ENCODE measurements at places on chromosomes 2 and 18.

- DNase-seq, result no peak
These were observed 124.1 kb downstream of the KLHL29 start for GRCh38 chr2:23509103-23509502.

GRCh38 chr2:174630107-174630506, 32.5 kb upstream of the WIPF1 start:
- no peak for DNase-seq

DNA sequence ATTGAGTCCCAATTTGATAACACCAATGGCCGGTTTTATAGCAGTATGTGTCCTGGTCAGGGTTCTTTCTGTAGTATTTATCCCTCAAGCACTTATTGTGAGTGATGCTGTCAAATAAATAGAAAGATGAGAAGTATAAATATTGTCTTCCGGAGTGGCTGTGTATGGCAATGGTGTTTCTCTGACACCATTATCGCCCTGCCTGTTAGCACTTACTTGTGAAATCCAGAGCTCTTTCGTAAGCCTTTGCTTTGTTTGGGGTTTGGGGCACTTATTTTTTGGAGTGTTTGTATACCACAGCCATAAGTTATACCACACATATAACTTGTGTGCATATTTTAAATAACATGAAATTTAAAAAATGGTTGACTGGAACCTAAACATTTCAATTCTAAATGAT, 29.3 kb downstream of the CD8B2 start:
- DNase-seq, result no peak

GRCh38 chr2:165886487-165887146, 67.0 kb downstream of the TTC21B start:
- DNase-seq, result no peak

DNA sequence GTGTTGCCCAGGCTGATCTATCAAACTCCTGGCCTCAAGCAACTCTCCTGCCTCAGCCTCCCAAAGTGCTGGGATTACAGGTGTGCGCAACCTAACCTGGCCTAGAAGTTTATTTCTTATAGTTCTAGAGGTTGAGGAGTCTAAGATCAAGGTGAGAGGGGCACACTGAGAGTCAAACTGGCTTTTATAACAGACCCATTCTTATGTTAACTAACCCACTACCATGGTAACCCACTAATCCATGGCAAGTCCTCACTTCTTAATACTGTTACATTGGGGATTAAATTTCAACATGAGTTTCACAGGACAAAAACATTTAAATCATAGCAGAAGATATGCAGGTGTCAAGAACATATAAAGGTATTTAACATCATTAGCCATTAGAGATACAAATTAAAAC, 50.6 kb downstream of the MDH1 start:
- no peak for DNase-seq

- no peak for DNase-seq
These were observed 52.3 kb downstream of the TCF7L1 start for GRCh38 chr2:85185431-85185940.

DNA sequence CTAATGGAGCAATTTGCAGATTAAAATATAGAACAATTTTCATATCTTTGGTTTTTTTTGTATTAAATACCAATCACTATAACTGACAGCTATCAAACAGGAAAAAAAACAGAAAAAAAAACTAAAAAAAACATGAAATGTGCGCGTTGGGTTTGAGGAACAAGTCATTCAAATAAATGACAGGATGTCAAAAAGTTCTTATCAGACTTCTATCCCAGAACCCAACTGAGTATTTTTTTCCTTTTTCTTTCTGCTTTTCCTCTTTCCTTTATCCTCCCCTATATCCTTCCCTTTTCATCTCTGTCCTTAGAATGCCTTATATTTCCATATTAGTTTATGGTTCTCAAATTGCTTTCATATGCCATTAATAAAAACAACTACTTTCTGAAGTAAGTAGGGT, 14.3 kb downstream of the PRKRA start:
- DNase-seq, result no peak

- DNase-seq, result no peak
These were observed 98.7 kb downstream of the FAM210A start for GRCh38 chr18:13627639-13628038.

GRCh38 chr2:105999211-105999989, 194.7 kb downstream of the UXS1 start:
- DNase-seq, result no peak

- no peak for DNase-seq
These were observed 688 bp upstream of the ARHGAP28 start for GRCh38 chr18:6728809-6729246.

All from CD8-positive, alpha-beta T cell (primary cell).